ENCODE measurements at places on chromosomes 7 and 10. TPM values are rescaled to one million over a fixed set of nuclear protein-coding genes. Genes with fewer than 3 reads are reported as not detected.
A peak's percentile ranks its signal among the peaks of the same experiment; 100 is the strongest.

SLC18A3 gene
- not detected for total RNA-seq

MRPS17 gene
- 9.8 TPM for total RNA-seq

FOXI2 gene
- not detected for total RNA-seq

OLAH gene
- total RNA-seq = not detected

ANKRD2 gene
- not detected for total RNA-seq

CUZD1 gene
- total RNA-seq = 0.74 TPM

TCERG1L gene
- total RNA-seq = 1.8 TPM

PURB gene
- total RNA-seq = 18.5 TPM

BMPER gene
- total RNA-seq = 0.74 TPM

PLCE1 gene
- total RNA-seq = 0.47 TPM

- DNase-seq = no peak
Measured at GRCh38 chr10:114607358-114607998, 50.6 kb downstream of the ABLIM1 start.

GRCh38 chr7:83427884-83428283 is 221.1 kb downstream of the SEMA3E start:
- DNase-seq = peak; percentile 9

DNA sequence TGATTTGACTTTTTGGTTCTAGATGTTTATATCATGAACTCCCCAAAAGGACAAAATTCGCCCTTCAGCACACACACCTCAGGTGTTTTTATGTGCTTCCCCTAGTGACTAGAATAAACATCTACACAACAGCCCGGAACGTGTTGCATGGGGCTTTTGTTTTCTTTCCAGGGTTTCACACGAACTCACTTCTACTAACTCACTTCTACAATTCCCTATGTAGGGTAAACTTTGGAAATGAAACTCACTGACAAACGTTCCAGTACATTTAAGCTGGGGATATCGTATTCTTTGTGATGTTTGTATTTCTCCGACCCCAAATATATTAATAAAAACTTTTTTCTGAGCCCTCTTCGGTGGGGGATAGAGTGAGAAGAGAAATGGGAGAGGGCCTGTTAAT is 1.4 kb downstream of the TRA2A start:
- DNase-seq = peak; percentile 51

DNA sequence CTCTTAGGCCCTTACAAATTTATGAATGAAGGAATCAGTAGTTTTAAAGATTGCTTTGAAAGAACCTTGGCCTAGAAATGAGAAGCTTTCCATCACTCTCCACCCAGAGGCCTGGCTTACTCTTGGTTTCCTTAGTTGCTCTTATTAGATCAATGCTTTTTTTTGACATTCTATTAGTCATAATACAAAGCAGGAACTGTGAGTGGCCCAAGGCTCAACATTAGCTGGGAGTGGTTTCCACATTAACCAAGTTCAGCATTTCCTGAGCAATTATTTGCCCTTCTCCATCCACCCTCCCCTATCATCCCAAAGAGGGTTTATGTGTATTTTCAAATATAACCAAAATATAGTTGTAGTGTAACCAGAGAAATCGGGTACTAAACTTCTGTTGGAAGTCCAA is 103.4 kb upstream of the FAM204A start:
- DNase-seq = no peak

- no peak for DNase-seq
Measured at GRCh38 chr7:151625606-151626005, 105.9 kb upstream of the RHEB start.

DNA sequence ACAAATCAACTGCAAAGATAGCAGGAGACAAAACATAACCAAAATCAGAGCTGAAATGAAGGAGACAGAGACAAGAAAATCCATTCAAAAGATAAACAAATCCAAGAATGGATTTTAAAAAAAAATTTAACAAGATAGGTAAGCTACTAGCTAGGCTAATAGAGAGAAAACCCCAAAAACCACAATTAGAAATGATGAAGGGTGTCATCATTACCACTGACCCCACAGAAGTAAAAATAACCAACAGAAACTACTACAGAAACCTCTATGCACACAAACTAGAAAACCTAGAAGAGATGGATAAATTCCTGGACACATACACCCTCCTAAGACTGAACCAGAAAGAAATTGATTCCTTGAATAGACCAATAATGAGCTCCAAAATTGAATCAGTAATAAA is 117.6 kb downstream of the DNAJC1 start:
- no peak for DNase-seq

GRCh38 chr10:37754538-37755323 is 102.7 kb downstream of the ZNF248 start:
- DNase-seq = peak; percentile 45

- no peak for DNase-seq
Measured at GRCh38 chr7:39894904-39895303, 55.2 kb upstream of the CDK13 start.

DNA sequence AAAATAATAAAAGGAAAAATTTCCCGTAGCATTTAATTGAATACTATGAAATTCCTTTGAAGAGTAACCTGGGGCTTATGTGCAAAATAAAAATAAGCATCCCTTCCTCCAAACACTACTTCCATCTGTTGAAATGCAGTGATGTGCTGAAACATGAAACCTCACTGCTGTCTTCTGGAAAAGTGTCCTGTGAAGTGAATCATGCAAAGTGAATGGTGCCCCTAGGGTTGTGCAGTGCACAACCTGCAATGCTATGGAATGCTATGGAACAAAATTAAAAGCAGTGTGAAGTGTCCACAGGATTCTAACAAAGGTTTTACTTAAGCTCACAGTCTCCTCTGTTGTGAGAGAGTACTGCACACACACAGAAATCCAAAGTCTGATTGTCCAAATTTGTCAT is 480.9 kb downstream of the ETV1 start:
- DNase-seq = peak; percentile 26

DNA sequence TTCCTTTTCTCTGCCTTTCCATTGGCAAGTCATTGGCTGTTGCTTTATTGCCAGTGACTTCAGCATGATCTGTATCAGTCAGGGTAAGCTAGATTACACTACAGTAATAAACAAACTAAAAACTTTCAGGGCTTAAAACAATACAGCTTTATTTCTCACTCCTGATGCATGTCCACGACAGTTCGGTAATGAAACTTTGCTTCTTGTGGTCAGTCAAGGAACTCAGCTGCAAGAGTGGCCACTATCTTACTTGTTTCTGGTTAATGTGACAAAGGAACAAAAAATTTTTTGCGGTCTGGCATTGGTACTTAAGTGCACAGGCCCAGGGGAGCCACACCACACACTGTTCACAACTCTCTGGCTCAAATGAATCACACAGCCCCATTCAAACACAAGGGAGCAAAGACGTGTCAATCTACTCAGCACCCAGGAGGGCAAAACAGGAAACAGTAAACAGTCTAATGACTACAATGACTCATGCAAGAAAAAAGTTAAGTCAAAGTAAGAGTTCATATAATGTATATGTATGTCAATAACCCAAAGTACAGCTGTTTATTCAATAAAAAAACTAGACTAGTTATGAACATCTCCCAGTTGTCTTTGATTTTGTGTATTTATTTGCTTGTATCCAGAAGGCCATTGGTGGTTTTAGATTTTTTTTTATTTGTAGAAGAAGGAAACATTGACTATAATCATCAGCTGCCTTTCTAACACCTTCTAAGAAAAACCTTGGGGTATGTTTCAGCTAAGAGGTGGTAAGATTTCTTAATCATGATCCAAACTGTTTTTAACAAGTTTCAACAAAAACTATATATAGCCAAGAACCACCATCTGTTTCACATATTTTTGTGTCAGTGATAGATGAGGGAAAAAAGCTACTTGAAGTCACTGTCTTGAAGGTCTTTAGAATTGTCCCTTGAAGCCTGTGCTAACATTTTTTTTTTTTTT is 134.4 kb upstream of the FAM3C start:
- no peak for DNase-seq

DNA sequence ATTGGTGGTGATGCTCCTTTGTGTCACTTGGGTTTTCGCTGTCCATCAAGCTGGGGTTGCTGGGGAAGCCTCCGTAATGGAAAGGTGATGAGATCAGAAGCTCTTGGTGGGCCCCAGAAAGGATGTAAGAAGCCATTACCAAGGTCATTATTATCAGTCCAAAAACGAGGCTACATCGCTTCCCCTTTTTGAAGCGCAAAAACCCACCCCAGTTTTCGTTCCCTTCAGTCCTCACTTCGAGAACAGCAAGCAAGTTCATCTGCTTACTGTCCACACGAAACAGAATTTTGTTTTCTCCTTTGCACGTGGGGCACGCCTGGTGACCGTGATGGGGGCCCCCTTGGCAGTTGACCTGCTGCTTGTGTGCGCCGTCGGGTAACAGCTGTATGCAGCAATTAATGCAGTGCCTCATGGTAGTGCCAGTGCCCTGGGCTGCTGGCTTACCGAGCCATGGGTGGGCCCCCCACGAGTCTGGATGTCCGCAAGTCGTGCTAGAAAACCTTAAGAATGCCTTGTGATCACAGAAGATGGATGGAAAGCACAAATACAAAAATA is 47.5 kb downstream of the CHST15 start:
- no peak for DNase-seq

DNA sequence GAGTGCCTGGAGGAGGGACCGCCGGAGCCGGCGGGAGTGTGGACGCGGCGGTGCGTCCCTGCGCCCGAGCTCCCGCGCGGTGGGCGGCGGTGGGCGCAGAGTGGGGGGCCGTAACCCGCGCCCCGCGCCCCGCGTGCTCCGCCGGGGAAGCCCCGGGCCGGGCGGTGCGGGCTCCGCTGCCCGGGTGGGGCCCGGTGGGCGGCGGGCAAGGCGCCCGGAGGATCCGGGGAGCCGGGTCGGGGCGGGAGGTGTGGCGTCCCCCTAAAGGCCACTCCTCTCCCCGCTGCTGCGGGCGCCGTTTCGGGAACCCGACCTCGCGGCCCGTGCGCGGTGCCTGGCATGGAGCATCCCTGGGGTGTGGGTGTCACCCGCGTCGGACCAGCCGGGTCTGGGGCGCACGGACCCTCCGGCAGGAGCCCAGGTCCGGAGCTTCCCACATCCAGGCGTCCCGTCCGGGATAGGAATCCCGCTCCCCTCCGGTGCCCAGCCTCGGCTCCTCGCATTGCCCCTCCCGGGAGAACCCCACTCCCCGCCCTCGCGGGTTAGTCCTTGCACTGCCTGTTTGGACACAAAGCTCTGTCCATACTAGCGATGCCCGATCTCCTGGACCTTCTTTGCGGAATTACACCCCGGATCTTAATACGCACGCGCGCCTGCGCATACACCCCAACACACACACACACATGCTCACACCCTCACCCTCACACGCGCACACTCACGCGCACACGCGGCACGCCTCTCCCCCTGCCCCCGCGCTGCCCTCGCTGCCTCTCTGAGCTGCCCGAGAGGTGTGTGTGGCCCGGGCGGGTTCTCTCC is 723 bp downstream of the MTURN start:
- DNase-seq = peak; percentile 66

- no peak for DNase-seq
Measured at GRCh38 chr7:139739863-139740597, 37.8 kb downstream of the HIPK2 start.

DNA sequence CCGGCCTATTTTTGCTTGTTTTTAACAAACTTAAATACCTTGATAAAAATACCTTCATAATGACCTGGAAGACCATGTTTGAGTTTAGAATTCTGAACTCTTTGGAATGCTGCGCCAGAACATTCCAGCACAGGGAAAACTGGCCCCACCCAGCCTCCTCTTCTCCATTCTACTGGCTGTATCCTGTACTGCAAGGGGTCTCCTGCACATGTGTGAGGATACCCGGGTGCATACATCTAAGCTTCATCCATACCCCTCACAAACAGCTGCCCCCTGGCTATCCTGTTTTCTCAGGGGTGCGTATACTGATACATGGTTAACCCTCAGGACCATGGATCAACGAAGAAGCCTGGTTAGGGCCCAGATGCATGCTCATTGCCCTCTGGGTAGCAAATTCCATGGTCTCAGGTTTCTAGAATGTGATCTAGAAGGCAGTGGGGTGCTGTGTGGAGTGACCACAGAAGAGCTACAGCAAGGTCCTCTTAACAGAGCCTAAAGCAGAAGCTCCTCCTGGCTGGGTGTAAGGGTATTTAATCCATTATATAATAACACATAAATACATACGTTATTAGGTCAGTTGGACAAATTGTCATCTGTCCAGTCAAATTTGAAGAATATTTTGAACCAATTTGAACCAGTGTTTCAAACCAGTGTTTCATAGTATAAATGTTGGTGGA is 26.1 kb downstream of the HACD1 start:
- no peak for DNase-seq

- DNase-seq = no peak
Measured at GRCh38 chr7:22116451-22117030, 170.8 kb upstream of the CDCA7L start.

DNA sequence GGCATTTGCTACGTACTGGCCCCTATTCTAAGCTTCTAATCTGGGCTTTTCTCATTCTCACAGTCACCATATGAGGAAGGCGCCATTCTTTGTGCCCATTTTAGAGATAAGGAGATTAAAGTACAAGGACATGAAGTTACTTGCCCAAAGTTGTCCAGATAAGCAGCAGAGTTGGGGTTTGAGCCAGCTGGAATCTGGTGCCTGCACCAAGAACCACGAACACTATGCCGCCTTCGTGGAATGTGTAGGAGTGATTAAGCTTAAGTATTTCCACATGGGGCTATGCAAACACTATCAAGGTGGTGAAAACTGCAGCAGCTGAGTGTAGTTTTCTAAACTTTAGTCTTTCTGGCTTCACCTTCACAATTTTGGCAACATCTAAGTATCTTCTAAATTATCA is 342.7 kb upstream of the ETV1 start:
- no peak for DNase-seq

GRCh38 chr7:76515999-76516443 is 5.7 kb downstream of the UPK3B start:
- no peak for DNase-seq

Data from neural progenitor cell (in vitro differentiated cells).